ENCODE measurements at places on chromosomes 2 and 18. TPM values are rescaled to one million over a fixed set of nuclear protein-coding genes. Genes with fewer than 3 reads are reported as not detected.

Gene GALR1
- total RNA-seq, result 0.13 TPM

Gene SLC9A2
- not detected for total RNA-seq

Gene FAM237A
- total RNA-seq, result not detected

Gene RGPD4
- 0.40 TPM for total RNA-seq

Gene GREB1L
- total RNA-seq, result 2.0 TPM

Gene C2orf80
- not detected for total RNA-seq

- no peak for DNase-seq
These were observed 601.7 kb downstream of the CBLN2 start for GRCh38 chr18:71942433-71942832.

GRCh38 chr2:239298116-239298804 lies 102.6 kb downstream of the HDAC4 start:
- DNase-seq, result peak; percentile 53

GRCh38 chr2:133414486-133415209 lies 153.6 kb downstream of the NCKAP5 start:
- no peak for DNase-seq

GRCh38 chr18:3029215-3029952 lies 16.4 kb upstream of the LPIN2 start:
- DNase-seq, result no peak

DNA sequence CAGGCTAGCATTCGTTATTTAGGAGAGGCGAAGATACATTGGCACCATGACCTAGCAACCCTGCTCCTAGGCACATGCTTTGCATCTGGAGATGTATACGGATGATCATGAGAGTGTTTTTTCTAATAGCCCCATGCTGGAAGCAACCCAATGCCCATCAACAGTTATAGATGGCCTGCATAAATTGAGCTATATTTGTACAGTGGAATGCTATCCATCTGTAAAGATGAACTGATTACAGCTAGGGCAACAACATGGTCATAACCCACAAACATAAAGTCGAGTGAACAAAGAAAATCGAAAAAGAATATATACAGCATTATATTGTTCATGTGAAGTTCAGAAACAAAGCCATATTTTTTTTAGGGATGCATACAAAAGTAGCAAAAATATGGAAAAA lies 20.6 kb upstream of the CHRNA1 start:
- DNase-seq, result no peak

- DNase-seq, result no peak
These were observed 53.9 kb upstream of the RAB6D start for GRCh38 chr2:131417886-131418285.

DNA sequence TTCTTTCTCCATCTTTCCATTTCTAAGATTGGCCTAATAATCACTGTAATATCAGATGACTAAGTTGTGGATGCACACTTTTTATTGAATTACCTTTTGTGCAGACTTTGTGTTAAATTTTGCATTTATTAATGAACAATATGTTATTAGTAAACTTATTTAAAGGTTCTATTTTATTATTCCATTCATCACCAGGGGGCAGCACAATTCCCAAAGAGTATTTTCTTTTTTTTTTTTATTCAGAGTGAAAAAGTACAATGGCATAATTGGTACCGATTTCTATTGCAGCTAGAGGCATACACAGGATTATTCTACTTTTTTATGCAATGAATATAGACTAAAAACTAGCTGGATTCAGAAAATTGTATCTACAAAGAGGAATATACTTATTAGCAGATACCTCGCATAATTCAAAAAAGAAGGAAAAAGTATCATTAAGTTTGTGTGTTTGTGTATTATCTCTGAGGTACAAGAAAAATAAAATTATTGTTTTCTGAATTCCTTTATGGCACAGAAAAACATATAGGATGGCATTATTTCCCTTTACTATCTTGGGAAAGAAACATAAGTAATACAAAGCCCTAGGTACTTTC lies 390.6 kb downstream of the ERBB4 start:
- DNase-seq, result no peak

GRCh38 chr2:135647836-135648579 lies 93.6 kb upstream of the UBXN4 start:
- DNase-seq, result no peak

GRCh38 chr18:35736696-35737095 lies 155.2 kb downstream of the GALNT1 start:
- no peak for DNase-seq

All from sciatic nerve (tissue), 2 donors.